ENCODE measurements at places on chromosomes 4 and X.

GRCh38 chrX:48891402-48892288 is 5.9 kb downstream of the TIMM17B start:
- DNase-seq: peak; percentile 39

DNA sequence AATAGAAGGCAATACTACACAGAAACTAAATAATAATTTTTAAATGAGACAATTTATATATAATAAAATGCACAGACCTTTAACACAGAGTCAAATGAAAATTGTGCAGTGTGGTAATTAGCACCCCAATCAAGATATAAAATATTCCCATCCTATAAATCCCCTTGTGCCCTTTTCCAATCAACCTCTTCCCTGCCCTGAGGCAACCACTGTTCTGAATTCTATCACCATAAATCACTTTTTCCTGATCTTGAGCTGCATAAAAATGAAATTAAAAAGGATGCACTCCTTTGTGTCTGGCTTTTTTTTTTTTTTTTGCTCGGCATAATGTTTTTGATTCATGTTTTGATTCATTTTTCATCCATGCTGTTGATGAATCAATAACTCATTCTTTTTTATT is 107.0 kb downstream of the ATP8A1 start:
- DNase-seq: no peak

- no peak for DNase-seq
Observed at GRCh38 chrX:150205011-150205410, 158.1 kb upstream of the MAMLD1 start.

- no peak for DNase-seq
Observed at GRCh38 chr4:112082954-112083586, 62.2 kb upstream of the FAM241A start.

DNA sequence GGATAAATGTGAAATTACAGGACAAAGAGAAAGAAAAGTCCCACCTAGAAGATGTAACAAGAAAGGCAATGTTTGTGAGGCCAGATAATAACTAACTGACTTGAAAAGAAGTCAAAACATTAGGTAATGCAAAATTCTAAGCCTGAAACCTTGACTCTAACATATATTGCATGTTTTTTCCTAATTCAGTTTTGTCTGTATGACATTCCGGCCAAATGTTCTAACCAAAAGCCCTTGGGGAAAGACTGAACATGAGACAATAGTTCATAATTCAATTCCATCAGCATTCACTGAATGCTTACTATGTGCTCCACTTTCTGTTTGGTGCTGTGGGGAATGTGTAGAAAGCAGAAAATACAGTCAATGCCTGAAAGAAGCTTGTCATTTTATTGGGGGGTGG is 84.8 kb upstream of the PLAC1 start:
- DNase-seq: no peak

GRCh38 chrX:44596277-44596676 is 53.6 kb upstream of the FUNDC1 start:
- no peak for DNase-seq

DNA sequence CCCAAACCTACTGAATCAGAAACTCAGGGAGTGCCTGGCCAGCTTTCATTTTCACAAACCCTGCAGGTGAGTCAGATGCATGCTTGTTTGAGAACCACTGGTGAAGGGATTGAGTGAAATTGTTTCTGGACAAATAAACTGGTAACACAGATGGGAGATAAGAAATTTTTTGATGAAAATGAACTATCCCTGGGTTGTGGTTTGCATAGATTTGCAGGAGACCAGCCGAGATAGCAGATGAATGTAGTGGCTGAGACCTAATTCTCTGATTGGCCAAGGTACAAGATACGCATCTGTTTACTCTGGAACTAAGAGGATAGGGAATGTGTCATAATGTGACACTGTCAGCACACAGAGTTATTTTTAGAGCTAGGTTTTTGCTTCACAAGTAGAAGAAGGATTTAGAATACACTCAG is 117.8 kb upstream of the NOCT start:
- no peak for DNase-seq

GRCh38 chrX:63471004-63471403 is 119.9 kb upstream of the SPIN4 start:
- DNase-seq: no peak

DNA sequence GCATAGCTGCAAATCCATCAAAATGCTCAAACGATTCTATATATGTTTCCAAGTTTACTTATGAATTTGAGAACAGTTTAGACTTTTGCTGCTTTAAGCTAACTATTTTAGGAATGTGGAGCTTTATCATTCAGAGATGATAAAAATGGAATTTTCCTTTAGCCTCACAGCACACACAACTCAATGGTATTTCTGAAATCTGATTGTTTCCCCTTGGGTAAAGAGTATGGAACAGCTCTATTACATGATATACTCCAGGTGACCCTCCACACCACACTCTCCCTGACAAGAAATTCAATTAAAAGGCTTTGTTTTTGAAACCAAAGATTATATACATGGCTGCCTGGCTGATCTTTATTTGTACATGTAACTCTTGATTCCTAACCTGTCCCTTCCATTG is 120.0 kb downstream of the LUZP4 start:
- DNase-seq: no peak

- DNase-seq: no peak
Observed at GRCh38 chr4:186260117-186260503, 5.9 kb upstream of the F11 start.

GRCh38 chrX:112941209-112941837 is 100.7 kb upstream of the AMOT start:
- DNase-seq: no peak

DNA sequence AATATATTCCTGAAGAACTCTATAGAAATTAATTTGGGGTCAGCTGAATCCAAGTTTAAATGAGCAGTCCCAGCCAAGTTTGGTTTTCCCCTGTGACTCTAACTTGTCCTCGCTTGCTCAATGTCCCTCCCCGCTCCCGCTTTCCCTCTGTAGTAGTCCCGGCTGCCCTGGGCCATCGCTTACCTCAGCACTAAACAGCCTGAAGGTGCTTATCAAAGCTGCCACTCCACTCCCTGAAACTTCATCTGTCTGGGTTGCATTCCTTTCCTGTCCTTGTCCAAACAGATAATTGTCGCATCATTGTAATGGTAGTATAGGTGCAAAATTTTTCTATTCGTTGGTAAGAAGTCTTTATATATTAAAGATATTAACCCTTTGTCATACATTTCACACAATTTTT is 12.8 kb downstream of the SLC25A43 start:
- no peak for DNase-seq

DNA sequence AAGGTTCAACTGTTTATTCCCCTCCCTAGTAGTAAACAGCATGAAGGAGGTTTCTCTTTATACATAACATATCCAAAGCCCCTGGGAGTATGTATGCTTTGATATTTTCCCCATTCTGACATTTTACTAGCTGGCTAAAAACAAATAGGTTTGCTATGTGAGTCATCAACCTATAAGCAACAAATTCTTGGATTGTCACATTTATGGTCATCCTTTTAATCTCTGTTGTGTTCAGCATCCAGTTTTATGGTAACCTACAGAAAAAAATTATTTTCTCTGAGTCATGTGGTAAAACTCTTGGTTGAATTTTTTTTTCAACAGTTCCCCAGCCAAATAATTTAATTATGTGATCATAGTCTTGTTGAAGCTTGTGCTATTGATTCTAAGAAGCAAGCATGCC is 734.1 kb downstream of the ADGRL3 start:
- DNase-seq: no peak

DNA sequence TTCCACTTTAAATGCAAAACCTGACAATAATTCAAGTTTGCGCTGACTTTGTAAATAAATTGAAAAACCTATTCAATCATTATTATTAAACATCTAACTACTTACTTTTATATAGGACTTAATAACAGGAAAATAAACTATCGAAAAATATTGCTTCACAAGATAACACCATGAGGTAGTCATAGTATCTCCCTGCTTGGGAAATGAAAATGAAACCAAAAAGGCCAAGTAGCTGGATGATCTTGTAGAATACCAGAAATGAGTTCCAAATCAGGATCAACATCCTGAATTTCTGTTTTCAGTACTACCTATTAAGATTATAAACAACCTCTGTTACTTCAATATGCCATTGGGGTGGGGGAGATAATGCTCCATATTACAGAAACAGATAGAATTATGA is 58.9 kb downstream of the CHIC2 start:
- DNase-seq: no peak

DNA sequence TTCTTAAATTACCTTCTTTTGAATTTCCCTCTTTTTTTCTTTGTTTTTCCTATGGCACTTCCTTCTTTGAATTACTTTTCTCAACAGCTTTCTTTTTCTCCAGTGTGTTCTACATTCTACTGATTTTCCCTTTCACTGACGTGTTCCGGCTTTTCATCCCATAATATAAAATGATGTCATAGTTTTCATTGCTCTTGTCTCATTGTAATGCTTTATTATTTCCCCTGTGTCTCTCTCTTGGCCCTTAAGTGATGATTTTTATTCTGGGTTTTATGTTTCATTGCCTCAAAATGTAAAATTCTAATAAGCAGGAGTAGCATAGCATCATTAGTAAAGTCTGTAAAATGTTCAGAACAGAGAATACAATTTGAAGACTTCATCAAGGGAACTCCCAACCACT is 299.3 kb downstream of the KCTD8 start:
- DNase-seq: no peak

- DNase-seq: no peak
Observed at GRCh38 chrX:151982222-151982621, 7.7 kb upstream of the GABRE start.

- DNase-seq: peak; percentile 39
Observed at GRCh38 chrX:120726294-120726693, 96.4 kb upstream of the C1GALT1C1 start.

GRCh38 chrX:80817002-80817401 is 7.3 kb upstream of the BRWD3 start:
- no peak for DNase-seq

DNA sequence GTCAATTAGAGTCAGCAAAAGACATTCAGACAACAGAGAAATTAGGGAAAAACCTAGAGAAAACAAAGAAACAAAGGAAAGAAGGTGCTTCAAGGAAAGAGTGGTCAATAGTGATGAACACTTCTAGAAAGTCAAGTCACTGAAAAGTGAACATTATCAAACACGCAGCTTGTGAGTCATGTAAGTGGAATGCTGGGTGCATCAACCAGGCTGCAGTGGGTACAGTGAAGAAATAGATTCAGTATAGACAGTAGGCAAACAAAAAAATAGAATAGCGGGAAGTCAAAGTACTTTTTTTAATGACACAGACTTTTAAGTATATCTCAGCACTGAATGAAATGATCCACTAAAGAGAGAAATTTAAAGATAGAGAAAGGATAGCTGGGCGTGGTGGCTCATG is 245.8 kb downstream of the ARHGAP24 start:
- DNase-seq: no peak

DNA sequence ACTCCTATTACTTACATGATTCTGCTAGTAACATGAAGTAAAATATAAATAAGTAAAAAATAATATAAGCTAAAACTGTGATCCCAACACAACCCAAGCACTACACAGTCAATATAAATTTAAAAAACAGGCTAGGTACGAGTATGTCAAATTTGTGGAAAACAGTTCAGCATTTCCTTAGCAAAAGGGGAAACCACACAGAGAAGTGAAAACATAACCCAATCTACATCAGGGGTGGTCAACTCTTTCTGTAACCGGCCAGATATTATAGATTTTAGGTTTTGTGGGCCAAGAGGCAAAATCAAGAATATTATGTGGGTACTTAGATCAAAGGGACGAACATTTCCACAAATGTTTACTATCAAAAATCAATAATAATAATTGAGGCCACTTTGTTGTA is 70.1 kb downstream of the CHST7 start:
- no peak for DNase-seq

DNA sequence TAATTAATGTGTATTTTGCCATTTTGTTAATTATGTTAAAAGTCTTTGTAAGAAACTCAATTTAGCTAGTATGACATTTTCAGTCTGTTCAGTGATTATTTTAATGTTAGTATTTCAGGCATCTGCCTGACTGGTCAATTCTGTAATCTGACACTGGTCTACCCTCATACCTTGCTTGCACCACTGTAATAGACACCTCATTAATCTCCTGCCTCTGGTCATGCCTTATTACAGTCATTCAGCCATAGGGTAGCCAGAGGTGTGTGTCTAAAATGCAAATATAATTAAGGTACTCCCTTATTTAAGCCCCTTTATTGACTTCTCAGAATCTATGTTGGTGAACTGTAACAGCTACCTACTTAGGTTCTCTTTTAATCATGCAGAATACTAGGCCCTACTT is 861.1 kb upstream of the IGFBP7 start:
- no peak for DNase-seq

- DNase-seq: no peak
Observed at GRCh38 chr4:147078362-147078761, 132.7 kb upstream of the TTC29 start.

DNA sequence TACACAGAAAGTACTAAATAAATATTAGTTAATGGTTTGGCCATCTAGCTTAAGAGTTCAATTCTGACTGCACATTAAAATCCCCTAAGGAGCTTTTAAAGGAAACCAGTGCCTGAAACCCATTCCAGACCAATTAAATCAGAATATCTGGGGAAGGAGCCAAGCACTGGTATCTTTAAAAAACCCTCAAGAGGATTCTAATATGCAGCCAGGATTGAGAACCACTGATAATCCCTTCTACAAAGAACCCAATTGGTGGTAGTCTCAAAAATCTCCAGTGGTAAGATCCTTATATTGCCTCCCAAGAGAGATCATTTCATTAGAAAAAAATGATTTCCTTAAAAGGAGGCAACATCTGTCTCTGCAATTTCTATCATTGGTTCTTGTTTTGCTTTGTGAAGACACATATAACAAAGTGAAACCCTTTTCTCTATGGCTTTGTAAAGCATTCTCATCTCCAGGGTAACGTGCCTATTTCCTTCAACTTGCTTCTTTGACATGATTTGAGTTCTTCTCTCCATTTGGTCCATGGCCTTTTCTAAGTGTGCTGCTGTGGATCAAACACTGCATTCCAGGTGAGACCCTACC is 3.5 kb downstream of the GPR34 start:
- DNase-seq: no peak

GRCh38 chr4:147201016-147201415 is 255.4 kb upstream of the TTC29 start:
- no peak for DNase-seq

DNA sequence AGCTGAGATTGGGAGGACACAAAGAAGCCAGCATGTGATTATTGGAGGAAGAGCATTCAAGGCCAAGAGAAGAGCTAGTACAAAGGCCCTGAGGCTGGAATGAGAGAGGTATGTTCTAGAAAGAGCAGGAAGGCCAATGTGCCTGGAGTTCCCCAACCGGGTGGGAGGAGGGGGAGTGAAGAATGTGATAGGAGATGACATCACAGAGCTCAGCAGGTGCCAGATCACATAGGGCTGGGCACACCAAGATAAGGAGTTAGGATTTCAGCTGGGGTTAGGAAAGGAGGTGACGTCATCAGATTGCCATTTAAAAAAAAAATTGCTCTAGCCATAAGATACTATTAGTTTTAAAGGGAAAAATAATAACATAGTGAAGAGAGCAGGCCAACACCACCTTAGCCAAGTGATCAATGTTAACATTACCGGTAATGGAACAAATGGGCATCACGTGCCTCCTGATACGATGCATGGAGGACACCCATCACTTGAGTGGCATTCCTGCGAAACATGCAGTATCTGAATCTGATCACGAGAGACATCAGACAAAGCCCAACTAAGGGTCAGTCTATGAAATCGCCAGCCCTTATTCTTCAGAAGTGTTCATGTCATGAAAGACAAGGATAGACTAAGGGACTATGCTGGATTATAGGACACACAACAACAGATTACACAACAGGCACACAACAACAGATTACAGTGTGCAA is 344.3 kb downstream of the BCOR start:
- no peak for DNase-seq

Measured in GF-D8 (cell line).